ENCODE measurements at places on chromosomes 2 and 18.

DNA sequence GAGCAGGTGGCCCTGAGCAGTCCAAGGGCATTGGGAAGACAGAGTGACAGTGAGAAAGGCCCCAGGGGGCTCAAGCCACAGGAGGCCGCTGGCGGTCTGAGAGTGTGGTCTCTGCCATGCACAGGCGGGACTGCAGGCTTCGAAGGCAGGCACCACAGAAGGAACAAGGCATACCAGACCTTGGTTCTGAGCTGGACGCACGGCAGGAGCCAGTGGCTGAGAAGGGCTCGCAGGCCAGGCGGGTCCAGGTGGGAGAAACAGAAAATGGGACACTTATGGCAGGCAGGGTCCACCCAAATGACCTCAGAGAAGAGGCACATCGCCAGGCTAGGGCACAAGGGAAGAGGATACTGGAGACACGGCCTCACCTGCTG lies 14.9 kb downstream of the HJURP start:
- no peak for DNase-seq

- DNase-seq = no peak
Observed at GRCh38 chr2:61530749-61531148, 7.4 kb downstream of the XPO1 start.

- DNase-seq = no peak
Observed at GRCh38 chr2:17190527-17190926, 327.7 kb downstream of the RAD51AP2 start.

GRCh38 chr2:67625178-67625577 lies 228.0 kb downstream of the ETAA1 start:
- DNase-seq = no peak

DNA sequence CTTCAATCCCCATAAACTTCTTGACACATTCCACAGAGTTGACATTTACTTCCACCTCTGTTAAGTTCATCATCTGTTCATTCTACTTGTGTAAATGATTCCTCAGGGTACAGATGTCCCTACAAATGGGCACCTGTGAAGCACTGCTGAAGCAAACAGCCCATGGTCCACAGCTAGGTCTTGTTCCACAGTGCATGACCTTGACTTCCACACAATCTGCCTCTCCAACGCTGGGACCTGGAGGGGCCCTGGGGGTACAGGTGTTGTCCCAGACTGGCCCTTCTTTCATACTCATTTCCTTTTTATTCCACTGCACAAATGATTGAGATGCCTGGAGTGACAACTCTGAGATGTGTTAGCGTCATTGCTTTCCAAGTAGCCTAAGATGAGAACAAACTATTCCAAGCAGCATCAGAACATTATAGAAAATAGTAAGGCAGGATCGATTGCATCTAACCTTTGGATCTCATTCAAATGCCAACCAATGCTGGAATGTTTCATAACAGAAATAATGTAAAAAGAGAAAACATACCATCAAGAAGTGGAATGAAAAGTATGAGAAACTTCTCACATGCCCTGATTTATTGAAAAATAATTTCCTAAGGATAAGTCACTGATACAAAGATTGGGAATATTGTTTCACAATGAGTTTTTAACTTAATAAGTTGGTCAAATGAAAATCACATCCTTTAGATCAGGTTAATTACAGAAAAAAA lies 31.2 kb downstream of the PIEZO2 start:
- DNase-seq = no peak

- no peak for DNase-seq
Observed at GRCh38 chr2:166499281-166499680, 5.2 kb upstream of the SCN7A start.

DNA sequence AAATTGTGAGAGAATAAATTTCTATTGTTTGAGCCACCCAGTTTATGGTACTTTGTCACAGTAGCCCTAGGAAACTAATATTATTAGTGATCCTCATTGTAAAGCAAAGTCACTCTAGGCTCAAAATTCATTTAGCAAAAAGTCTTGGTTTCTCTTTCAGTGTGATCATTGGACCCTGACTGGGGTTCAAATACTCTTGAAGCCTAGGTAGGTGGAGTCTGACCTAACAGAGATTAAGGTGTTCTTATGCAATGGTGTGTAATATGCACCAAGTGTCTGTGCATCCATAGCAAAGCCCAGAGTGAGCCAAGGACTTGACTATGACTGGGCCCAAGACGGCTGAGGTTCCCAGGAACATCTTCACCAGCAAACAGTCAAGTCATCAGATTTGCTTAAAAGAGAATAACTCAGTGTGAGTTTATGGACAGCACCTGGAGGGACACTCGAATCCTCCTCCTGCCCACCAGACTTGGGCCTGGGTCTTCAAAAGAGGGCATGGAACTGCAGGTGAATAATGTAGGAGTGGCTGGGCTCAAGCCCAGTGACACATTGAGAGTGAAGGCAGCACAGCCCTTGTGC lies 51.1 kb upstream of the BCL11A start:
- DNase-seq = no peak

DNA sequence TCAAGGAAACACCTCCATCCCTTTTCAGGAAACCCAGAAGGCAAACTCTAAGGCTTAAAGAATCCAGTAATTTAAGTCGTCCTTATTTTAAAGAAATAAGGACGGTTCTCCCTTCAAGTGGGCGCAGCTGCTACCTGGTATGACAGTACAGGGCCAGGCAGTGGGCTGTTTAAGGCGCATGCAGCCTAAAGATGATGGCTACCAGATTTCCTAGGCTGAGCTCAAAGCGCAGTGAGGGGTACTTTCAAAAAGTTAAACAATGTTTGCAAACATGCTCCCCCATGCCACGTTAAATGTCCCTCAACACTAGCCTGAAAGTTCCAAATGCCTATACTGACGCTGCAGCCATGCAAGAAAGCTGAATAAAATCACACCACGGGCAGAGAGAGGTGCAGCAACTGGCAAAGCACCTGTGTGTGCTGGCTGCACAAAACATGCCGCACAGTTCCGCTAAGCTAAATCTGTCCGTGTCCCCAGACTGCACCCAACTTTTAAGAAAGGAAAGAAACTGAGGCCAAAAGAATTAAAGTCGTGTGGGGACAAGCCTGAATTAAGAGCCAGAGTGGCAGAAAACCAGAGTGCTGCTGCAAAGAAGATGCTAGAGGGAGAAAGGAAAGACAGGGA lies 583 bp downstream of the HIBCH start:
- DNase-seq = no peak
